ENCODE measurements at places on chromosomes 1 and 21.

DNA sequence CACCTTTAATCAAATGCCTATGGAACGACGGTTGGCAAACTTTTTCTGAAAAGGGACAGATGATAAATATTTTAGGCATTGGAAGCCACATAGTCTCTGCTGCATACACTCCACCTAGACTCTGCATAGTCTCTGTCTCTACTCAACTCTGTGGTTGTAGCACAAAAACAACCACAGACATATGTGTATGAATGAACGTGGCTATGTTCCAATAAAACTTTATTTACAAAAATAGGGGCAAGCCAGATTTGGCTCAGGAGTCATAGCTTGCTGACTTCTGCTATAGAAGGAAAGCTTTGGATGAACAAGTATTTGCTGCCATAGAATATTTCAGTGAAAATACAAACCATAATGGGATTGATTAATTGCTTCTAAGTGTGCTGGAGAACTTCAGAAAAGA lies 37.5 kb upstream of the ADORA3 start:
- DNase-seq: no peak

- DNase-seq: no peak
Measured at GRCh38 chr1:94743862-94744261, 76.3 kb upstream of the SLC44A3 start.

DNA sequence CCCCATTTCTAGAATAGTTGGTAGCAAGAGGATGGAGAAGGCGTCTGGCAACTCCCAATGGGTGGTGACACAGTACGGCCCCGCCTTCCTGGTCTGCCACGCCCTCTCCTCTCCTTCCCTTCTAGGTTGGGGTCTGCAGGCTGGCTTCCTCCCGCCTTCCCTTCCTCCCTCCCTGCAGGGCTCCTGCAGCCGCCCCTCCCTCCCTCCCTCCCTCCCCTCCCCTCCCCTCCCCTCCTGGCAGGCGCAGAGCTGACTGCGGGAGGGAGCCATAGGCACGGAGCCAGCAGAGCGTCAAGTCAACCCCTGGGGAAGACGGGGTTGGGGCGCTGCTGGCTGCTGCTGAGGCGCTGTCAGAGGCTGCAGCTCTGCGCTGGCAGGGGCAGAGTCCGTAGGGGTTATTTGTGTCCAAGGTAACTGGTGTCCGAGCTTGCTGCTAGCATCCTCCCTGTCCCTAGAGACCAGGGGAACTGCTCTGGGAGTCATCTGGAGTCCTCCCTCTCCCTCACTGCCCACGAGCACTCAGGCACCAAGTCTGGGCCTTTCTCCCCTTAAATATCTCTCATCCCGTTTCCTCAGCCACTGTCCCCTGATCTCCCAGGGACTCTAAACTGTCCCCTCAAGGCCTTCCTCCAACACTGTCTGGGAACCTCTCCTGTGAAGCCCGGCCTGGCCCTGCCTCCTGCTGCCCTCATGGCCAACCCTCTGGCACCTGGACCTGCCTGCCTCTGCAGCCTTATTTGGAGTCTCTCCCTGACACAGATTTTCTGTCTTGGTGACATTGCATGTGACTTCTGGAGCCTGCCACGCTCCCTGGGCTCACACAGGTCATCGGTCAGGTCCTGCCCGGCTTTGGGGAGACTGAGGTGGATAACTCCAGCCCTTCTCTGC lies 57.4 kb upstream of the ACOT11 start:
- DNase-seq: no peak

DNA sequence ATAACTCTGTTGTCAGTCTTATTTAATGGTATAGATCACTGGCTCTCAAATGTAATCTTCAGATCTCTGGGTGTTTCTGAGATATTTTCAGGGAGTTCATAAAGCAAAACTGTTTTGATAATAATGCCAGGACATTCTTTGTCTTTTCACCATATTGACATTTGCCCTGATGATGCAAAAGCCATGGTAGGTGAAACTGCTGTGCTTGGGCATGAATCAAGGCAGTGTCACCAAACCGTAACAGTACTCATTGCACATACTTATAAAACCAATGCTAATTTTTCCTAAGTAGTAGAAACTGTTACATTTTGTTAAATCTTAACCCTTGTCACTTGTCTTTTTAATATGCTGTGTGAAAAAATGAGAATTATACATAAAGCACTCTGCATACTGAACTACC lies 76.0 kb downstream of the RPS6KC1 start:
- DNase-seq: no peak

DNA sequence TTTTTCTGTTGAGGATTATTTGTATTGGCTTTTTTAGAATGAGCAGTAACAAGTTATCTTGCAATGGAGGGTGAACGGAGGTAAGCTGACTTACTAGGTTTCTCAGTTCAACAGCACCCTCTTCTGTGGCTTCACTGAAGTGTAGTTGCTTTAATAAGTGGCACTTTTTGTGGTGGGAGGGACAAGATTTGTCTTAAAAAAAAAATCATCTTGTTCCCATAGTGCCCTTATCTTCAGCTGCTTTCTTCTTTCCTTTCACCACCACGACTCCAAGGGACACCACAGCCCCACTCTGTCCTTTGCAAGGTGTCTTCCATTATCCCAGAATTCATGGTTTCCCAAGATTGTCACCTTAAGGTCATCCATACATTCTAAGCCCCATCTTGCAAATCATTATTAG lies 92.9 kb downstream of the PIGK start:
- no peak for DNase-seq

DNA sequence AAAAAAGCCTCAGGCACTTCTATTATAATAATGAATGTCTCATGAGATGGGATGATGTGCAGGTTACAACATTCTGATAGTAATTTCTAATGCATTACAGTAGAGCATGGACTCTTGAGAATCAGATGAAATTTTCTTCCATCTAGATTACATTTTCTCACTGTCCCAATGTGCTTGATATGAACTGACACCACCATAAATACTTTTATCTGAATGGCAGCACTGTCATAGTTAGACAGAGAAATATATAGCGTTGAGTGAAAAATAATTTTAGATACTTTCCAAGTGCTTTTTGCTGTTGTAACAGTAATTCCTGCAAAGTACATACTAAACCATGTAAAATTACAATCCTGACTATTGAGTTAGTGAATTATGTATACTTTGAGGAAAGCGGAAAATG lies 630.1 kb downstream of the BRINP3 start:
- no peak for DNase-seq

- no peak for DNase-seq
Measured at GRCh38 chr1:17599954-17600300, 60.4 kb downstream of the ARHGEF10L start.

GRCh38 chr1:171083222-171083621 lies 7.5 kb upstream of the FMO3 start:
- no peak for DNase-seq

DNA sequence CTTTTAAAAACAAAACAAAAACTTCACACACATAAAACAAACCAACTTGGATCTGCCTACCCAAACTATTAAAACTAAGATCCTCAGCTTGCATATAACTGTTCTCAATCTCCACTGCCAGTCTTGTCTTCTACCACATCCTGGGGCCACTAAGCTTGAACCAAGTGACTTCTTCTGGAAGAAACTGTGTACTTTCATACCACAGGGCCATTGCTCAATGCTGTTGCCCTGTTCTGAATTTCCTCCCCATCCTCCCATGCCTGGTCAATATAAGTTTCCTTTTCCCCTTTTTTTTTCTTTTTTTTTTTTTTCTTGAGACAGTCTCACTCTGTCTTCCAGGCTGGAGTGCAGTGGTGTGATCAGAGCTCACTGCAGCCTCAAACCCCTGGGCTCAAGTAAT lies 109.9 kb downstream of the KIAA0319L start:
- no peak for DNase-seq

DNA sequence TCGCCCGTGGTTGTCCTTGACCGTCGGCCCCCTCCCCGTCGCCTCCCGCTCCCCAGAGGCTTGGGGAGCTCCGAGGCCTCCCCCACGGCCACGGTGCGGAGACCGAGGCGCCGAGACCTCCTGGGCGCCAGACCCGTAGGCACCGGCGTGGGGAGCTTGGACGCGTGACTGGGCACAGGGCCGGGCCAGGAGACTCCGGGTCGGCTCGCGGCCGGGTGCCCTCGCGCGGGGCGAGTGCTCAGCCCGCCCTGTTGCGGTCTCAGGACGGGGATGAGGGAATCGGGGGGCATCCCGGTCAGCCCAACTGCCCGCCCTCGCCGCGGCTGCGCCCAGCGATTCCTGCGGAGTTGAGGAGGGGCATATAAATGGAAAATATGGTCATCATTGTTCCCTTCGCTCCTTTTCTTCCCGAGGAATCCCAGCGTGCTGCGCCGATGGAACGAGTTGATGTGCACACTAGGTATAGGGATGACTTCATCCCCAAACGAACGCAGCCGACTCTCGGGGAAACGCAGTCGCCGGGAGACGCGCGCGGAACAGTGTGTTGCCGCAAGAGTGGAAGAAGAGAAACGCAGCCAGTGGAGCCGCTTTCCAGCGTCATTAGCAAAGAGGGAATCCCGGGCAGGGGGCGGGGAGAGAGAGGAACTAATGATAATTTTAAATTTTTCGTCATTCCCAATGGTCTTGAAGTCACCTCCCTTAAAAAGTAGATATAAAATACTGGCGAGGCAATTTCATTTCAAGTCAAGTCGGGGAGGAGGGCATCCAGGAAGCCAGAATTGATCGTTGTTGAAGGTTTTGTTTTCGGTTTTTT lies 747 bp upstream of the ENAH start:
- peak; percentile 85 for DNase-seq

- peak; percentile 83 for DNase-seq
Measured at GRCh38 chr1:182615468-182616129, 11.4 kb upstream of the RGS16 start.

DNA sequence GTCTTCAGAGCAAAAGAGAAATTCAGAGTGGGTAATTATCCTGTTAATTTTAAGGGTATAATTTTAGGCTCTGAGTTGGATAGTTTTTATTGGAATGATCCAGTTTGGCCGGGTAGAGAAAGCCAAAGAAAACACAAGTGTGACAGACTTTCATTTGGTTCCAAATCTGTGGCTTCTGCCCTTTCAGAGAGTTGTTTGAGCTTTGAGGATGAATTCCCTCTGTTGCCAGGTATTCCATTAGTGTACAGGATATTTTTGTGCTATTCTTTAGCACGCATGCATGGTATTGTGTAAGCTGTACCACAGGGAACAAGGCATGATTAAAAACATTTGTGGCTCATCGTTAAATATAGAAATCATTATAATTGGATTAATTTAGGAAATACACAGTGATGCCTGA lies 384.4 kb downstream of the ADGRL2 start:
- DNase-seq: no peak

DNA sequence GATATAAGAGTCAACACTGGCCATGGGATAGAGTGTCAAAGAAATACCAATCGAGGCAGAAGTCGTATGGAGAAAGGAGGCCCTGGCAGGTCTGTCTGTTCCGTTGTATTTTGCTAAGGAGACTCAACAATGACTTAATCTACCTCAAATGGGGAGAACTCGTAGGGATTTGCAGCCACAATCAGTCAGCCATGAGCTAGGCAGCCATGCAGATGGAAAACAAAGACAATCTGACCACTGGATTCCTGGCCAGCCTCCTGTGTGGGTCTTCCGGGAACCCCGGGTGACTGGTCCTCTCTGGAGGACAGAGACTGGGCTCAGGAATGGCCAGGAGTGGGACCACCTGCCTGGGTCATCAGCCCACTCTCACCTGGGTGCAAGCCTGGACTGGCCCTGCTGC lies 167.8 kb downstream of the ETS2 start:
- no peak for DNase-seq

GRCh38 chr1:23593042-23593521 lies 33.8 kb upstream of the ID3 start:
- DNase-seq: no peak

DNA sequence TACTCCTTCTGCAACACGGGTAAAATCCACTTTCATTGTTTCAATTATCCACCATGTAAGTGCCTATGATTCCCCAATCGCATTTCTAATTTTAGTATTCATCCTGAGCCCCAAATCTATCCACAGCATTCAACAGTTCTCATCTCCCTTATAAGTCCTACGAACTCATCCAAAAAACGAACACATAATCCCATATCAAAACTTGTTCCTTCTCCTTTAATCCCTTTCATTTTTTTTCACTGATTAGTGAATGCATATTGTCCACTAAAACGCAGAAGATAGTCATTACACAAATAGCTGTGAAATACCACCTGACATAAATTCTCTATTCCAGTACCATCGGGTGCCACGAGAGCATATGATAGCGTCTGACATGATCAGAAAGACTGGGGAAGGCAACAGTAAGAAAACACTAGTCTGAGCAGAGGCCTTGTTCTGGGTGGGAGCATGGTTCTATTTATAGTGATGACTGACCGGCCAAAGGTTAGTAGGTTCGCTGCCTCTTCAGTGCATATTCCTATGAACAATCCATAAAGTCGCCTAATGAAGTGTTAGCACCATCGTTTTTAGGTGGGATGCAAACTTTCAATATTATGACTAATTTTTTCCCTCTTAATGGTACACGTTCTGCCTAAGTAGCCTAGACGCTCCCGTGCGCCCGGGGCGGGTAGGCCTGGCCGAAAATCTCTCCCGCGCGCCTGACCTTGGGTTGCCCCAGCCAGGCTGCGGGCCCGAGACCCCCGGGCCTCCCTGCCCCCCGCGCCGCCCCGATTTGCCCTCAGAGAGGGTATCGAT lies 648 bp downstream of the ATP5PF start:
- DNase-seq: no peak

DNA sequence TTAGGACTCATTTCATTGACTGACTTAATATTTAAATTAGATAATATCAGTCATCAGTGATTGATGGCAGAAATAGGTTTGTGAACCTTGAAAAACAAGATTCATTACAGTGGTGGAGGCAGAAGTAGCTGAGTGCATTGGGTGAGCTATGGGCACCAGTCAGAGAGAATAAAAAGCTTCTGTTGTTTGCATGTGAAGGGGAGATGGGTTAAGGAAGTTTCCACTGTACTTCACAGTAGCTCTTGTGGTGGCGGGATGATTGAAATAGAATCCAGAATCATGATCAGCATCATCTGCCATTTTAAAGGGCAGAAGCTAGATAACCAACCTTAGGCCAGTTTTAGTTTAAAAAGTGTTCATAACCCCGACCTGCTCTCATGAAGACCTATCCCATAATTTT lies 66.2 kb downstream of the DTL start:
- DNase-seq: no peak

GRCh38 chr1:44693159-44693558 lies 18.6 kb downstream of the ARMH1 start:
- DNase-seq: no peak

DNA sequence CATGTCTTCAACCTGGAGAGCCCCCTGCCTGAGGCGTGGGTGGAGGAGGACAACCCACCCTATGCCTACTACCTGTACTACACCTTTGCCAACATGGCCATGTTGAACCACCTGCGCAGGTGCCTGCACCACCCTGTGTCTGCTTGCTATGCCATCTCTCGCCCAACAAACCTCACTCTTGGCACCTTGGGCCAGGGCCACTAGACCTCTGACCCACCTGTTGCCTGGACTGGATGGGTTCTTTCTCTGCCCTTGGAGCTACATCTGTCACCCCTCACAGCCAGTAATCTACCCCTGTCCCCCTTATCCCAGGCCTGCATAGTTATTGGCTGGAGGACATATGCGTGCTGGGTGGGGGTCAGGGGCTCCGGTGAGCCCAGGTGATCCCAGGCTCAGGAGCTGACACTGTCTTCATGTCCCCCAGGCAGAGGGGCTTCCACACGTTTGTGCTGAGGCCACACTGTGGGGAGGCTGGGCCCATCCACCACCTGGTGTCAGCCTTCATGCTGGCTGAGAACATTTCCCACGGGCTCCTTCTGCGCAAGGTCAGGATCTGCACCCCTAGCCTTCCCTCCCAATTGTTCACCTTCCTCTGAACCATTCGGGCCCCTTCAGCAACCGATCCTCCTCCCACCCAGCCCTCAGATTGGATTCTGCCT lies 9.9 kb downstream of the AMPD2 start:
- peak; percentile 38 for DNase-seq

Data from left forelimb (tissue), 1 donor.